ENCODE measurements at places on chromosomes 3 and 15.

- DNase-seq, result no peak
These were observed 57.4 kb downstream of the APBA2 start for GRCh38 chr15:28943146-28943545.

DNA sequence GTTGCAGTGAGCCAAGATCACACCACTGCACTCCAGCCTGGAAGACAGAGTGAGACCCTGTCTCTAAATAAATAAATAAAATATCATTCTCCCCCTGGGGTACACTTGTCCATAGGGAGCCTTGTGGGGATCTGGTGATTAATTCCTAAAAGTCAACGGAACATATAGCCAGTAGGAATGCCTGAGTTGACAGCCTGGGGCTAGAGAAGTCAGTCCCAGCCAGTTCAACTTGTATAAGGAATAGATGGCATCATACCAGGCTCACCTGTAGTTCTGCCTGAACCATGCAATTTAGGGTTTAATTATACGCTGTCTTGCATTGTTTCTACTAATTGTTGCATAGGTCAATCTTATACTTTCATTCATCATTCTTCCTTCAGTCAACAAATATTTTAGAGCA lies 5.9 kb upstream of the BOC start:
- DNase-seq, result no peak

DNA sequence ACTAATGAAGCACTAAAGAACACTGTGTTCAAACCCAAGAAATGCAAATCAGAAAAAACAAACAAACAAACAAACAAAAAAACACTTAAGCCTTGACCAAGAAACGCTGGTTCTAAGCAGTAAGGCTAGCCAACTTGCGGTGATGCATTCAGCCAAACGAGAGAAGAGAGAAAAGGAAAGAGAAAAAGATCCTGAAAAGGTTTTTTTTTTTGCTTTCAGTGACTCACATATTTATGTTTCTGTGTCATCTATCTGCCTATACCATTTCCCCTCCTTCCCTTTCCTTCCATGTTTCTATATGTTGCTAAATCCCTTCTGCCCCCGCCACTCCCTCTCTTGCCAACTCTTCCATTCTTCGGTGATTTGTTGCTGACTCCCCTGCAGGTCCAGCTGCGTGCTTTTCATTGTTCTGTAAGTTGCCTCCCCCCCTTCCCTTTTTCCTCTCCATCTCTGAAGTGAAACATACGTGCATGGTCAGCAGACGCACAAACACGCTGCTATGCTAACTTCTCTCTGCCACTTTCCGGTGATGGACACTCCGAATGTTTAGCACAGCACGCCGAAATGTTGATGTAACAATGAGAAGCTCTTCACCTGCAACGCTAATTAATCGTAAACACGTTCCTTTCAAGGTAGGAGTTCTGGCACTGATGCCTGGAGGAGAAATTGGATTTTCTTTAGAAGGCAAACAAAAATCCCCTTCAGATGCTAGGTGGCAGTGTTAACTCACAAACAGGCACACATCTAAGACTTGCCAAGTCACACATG lies 154.4 kb downstream of the TUSC7 start:
- DNase-seq, result no peak

DNA sequence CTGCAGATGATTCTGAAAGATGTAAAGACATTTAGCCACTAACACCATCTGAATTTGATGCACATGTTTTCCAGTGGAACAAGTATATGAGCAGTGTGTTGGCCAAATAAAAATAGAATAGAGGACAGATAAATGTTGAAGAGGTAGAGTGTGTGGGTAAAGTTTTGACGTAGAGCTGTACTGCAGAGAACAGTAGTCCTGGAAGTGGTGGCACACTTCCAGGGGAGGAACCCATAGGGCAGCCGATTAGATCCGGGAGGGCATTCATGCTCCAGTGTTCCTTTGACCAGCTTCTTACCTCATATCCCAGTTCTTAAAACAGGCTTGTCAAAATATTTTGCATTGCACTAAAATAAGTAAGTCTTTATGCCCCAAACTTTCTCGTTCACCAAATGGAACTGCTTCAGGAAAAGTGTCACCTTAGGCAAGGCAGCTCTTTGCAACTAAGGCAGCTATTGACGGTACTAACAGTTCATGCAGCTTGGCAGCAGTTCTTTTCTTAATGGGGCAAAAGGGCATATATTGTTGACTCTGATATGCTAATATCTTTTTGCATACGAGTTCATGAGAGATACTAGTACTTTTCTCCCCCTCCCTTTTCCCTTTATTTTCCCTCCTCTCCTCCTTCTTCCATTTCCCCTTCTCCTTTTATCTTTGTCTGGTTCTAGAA lies 429.3 kb upstream of the AZI2 start:
- no peak for DNase-seq

DNA sequence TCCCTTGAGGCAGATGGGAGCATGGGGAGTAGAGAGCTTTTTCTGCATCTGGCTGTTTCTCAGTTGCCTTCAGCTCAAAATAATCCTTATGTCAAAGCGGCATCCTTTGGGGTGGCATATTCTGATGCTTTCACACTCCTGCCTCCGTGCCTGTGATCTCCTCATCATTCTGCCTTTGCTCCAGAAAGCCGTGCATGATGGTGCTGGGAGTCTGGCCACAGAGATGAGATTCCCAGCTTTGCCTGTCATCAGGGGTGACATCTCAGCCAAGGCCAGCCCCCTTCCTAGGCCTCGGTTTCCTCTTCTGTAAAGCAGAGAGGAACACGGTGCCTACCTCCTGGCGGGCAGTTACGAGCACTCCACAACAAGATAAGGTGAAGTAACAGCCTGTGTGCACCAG lies 96.3 kb upstream of the ALDH1A3 start:
- no peak for DNase-seq

DNA sequence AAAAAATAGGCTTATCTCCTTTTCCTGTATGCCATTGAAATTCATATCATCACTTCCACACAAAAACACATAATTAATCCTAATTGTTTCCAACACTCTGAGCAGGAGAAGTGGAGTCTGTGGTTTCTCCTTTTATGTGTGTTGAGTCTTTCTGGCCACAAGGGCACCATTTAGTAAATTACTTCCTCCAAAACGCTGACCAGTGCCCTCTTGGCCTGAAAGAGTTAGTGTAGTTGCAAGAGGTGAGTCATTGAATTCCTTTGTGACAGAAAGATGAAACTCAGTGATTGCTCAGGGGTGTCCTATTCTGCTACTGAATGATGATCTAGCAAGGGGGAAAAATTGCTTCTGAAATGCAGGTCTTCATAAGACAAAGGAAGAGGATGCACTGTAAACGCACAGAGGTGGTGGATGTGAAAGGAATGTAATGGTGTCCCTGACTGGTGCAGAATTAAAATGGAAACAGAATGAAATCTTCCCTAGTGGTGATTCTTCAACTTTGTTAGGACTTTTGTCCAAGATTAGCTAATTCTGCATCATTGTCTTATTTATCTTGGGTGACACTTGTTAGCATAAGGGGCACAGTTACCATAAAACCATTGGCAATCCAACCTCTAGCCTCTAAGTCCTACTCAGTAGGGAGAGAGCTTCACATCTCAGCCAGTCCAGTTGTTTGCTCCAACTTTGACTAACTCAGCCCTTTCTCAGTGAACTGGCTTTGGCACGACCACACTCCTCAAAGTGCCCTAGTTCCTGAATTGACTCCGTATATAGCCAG lies 208.4 kb upstream of the NANOGP8 start:
- no peak for DNase-seq
